ENCODE measurements at places on chromosomes 11 and 22.
A peak's percentile ranks its signal among the peaks of the same experiment; 100 is the strongest.

GRCh38 chr11:24819006-24819405 is 322.2 kb downstream of the LUZP2 start:
- no peaks in the 10 kb centered on the region for H3K36me3 ChIP-seq
- H3K4me1 ChIP-seq: no peaks in the 10 kb centered on the region
- no peaks in the 10 kb centered on the region for H3K27me3 ChIP-seq
- H3K4me3 ChIP-seq: no peak overlapping the region
- DNase-seq: no peak

GRCh38 chr11:79101656-79102055 is 339.2 kb downstream of the TENM4 start:
- H3K4me1 ChIP-seq: no peaks in the 10 kb centered on the region
- DNase-seq: no peak
- no peak overlapping the region for H3K4me3 ChIP-seq
- H3K27ac ChIP-seq: no peak overlapping the region
- H3K36me3 ChIP-seq: no peaks in the 10 kb centered on the region
- H3K27me3 ChIP-seq: peaks cover 20% of the 10 kb centered on the region

- no peak overlapping the region for H3K27ac ChIP-seq
- no peak for DNase-seq
- no peak overlapping the region for H3K4me3 ChIP-seq
- no peaks in the 10 kb centered on the region for H3K27me3 ChIP-seq
These were observed 74.0 kb upstream of the WNT11 start for GRCh38 chr11:76280151-76280881.

DNA sequence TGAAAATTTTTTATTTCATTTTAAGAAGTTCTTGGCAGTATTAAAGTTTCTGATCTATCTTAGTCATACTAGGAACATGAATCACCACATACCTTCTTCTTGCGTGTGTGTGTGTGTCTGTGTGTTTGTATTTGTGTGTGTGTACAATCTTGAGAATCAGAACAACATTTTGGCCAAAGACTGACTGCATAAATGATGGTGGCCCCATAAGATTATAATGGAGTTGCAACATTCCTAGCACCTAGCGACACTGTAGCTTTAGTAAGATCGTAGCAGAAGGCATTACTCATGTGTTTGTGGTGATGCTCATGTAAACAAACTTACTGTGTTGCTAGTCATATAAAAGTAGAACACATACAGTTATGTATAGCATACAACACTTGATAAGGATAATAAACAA is 205.4 kb downstream of the FAM76B start:
- no peak for DNase-seq
- H3K27ac ChIP-seq: peak overlapping the region; percentile 14
- H3K27me3 ChIP-seq: no peaks in the 10 kb centered on the region
- H3K36me3 ChIP-seq: no peaks in the 10 kb centered on the region

GRCh38 chr11:76152086-76152681 is 54.1 kb downstream of the WNT11 start:
- H3K36me3 ChIP-seq: no peaks in the 10 kb centered on the region
- peak overlapping the region; percentile 57 for H3K27ac ChIP-seq
- H3K4me3 ChIP-seq: peak overlapping the region; percentile 63
- DNase-seq: peak; percentile 96
- peaks cover 22% of the 10 kb centered on the region for H3K27me3 ChIP-seq

- no peaks in the 10 kb centered on the region for H3K27me3 ChIP-seq
- H3K4me1 ChIP-seq: peaks cover 7% of the 10 kb centered on the region
- peak; percentile 47 for DNase-seq
- peak overlapping the region; percentile 6 for H3K27ac ChIP-seq
- H3K4me3 ChIP-seq: no peak overlapping the region
These were observed 21.5 kb downstream of the CASP4 start for GRCh38 chr11:104946907-104947306.
